ENCODE measurements at places on chromosomes 4 and X.

- DNase-seq, result no peak
Observed at GRCh38 chr4:14400307-14400706, 602.0 kb upstream of the CPEB2 start.

- no peak for DNase-seq
Observed at GRCh38 chrX:38982370-38982769, 181.1 kb downstream of the MID1IP1 start.

DNA sequence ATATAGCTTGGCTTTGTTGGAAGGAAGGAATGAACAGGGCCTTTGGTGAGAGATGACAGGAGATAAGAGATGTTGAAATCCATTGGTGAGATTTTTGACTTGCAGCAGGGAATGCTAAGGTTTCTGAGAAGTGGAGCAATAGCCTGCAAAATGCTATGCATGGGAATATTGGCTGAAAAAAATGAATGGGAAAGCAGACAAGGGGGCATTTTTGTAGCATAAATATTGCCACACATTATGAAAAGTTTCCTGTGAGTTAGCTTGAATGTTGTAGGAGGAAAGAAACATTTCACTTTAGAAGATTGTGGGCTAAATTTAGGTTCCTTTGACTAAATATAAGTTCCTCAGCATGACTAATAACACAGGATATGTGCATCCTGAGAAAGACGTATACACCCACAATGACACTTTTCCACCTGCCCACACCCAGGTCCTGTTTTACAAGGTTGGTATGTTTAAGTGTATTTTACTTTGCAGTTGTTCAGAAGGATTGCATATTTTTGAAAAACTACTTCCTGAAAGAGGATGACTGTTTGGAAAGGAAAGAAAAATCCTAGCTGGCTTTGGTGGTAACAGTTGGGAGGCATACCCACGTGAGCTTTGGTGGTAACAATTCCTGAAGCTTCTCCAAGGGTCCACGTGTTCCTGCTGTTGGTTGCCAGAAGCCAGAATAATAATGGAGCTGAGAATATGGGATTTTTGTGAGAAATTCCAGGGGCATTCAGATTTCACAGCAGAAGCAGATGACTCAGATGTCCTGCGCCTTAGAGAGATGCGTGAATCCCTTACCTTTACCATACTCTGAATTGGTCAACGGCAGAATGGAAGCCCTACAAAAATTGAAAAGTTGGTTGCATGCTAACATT, 28.5 kb downstream of the PHEX start:
- no peak for DNase-seq

GRCh38 chr4:184347251-184348239, 126.8 kb downstream of the IRF2 start:
- no peak for DNase-seq

DNA sequence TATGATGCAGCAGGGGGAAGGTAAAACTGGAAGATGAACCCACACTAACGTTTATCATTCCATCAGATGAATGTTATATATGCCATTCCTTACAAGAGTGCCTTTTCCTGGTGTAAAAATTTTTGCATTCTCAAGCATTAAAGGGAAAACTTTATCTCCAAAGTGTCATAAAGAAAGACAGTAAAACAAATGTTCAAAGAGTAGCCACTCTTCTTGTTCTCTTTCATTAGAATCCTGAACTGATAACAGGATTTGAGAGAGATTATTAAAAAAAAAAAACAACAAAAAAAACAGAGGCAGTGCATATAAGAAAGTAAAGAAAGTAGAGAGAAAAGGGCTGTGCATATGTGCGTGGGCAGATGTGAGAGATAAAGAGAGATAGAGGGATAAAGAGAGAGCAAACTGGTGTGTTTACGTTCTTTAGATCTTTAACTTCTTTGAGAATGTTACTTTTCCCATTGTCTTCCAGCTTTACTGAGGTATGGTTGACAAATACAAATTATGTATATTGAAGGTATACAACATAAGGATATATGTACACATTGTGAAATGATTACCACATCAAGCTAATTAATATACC, 275.4 kb downstream of the HS3ST1 start:
- DNase-seq, result no peak

- DNase-seq, result peak; percentile 22
Observed at GRCh38 chrX:106612393-106612763, 600 bp downstream of the RADX start.

- DNase-seq, result no peak
Observed at GRCh38 chr4:8744083-8744805, 127.4 kb downstream of the HMX1 start.

DNA sequence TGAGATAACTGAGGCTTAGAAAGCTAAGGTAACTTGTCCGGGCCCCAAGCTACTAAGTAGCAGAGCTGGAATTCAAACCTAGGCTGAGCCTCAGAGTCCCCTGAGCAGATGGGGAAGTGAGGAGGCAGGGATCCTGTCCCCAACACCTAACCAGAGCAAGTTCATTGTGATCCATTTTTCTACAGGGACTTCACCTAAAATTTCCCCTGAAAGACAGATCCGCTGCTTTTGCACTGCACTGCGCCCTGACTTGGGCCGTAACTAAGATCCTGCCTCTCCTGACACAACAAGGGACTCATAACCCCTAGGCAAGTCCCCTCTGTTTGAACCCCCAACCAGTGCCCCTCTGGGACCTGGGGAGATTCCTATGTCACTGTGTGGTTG, 25.6 kb upstream of the MTM1 start:
- no peak for DNase-seq

- DNase-seq, result no peak
Observed at GRCh38 chrX:133983974-133984845, 1.2 kb downstream of the GPC3 start.

GRCh38 chr4:78645853-78646757, 94.5 kb downstream of the ANXA3 start:
- no peak for DNase-seq

- no peak for DNase-seq
Observed at GRCh38 chr4:7359400-7360062, 75.2 kb downstream of the PSAPL1 start.

DNA sequence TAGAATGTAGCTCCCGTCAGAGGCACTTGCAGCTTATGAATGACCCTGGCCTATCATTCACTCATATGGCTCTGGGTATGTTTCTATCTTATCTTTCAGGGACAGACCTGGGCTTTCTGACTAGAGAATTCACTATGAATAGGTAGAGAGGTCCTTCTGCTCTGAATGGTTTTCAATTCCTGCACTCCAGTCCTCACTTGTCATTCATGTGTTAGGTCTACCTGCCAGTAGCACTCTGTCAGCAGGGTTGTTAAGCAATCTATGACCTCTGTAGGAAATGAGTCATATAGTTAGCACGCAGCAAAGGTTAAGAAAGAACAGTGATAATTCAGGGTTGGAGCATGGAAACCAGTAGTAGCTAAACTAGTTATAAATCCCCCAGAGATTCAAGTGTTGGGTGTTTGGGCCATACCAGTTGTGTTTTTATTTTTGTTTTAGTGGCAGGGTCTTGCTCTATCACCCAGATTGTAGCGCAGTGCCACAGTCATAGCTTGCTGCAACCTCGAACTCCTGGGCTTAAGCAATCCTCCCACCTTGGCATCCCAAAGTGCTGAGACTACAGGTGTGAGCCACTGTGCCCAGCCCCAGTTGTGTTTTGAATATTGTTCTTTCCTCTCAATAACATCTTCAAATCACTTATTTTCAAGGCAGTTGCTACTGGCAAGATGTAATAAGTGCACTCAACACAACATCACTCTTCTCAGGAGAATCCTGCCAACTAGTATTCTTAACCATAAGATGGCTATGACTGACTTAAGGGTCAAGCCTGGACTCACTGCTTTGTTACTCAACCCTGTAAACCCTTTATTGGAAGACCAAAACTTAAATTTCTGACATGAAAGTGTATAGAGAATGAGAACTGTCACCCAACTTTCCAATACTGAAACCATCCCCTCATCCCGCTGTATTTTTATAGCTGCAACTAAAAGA, 25.1 kb downstream of the ARL13A start:
- peak; percentile 50 for DNase-seq

DNA sequence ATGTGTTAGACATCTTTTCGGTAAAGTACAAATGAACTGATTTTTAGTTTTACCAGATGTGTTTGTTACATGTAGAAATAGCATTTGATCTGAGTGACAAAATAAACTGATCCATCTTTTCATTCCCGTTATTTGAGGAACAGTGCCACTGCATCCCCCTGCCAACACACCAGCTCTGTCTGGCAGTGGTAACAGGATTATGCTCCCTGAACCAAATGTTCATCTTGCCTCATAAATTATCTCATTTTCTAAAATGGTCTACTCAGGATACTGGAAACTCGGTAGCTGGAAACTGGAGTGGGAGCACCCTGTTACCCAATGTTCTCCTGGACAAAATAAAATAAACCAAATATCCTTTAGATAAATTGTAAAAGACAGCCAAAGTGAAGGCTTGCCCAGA, 171.6 kb downstream of the FAT4 start:
- DNase-seq, result no peak

DNA sequence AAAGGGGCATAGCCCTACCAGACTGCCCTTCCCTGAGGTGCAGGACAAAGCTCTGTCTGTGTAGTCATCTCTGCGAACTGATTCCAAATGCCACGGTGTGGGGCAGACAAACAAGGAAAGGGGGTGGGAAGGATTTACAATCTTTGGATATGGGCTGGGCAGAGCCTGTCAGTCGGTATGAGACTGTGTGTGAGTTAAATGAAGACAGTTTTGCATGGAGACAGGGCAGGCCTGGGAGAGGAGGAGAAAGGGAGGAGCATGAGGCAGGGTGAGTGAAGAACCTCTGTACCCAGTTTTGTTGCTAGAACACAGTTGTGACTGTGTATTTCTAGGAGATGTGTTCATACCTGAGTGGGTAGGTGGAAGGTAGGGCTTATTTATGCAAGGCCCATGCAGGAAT, 59.4 kb upstream of the MSN start:
- no peak for DNase-seq

GRCh38 chr4:123350191-123350544, 46.4 kb upstream of the SPRY1 start:
- DNase-seq, result peak; percentile 15

DNA sequence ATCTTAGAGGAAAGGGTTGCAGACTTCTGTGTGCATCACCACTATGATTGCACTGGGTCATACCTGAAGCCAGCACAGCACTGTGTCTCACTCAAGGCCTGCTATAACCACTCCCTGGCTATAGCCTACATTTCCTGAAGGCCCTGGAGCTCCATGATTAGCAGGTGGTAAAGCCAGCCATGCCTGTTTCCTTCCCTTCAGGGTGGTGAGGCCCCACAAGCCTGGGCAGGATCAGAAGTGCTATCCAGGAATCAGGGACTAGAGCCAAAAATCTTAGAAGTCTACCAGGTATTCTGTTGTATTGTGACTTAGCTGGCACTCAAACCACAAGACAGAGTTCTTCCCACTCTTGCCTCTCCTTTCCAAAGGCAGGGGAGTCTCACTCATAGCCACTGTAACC, 734.6 kb downstream of the GLUD2 start:
- no peak for DNase-seq
